Activated T-helper 1 cell treated with Interleukin-2 at 50 U/mL for 16 hours (primary cell): ENCODE measurements at places on chromosomes 13 and 19.
A peak's percentile ranks its signal among the peaks of the same experiment; 100 is the strongest.

GRCh38 chr13:30415430-30416030 lies 6.8 kb upstream of the UBE2L5 start:
- DNase-seq, result no peak

- no peak for DNase-seq
These were observed 33.8 kb upstream of the GARRE1 start for GRCh38 chr19:34220472-34221063.

- no peak for DNase-seq
These were observed 12.2 kb downstream of the SMAD9 start for GRCh38 chr13:36907821-36908220.

GRCh38 chr13:71489041-71489440 lies 378.0 kb downstream of the DACH1 start:
- no peak for DNase-seq

- DNase-seq, result no peak
These were observed 4.3 kb downstream of the SPHK2 start for GRCh38 chr19:48623556-48624066.

DNA sequence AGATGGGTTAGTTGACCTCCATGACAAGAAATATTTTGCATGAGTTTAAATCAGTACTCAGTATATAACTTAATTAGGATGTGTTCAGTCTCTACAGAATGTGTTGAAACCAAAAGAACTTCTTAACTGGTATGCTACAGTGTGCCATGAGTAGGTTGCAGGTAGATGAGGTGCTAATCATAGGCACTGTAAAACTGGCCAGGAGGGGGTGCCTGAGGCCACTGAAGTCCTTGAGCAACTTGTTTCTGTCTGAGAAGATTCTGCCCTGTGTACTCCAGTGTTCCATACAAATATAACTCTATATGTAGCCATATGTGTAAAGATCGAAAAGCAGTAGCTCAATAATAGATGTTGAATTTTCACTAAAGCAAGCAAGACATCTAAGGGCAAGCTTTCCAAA lies 549.2 kb upstream of the KLF12 start:
- no peak for DNase-seq

DNA sequence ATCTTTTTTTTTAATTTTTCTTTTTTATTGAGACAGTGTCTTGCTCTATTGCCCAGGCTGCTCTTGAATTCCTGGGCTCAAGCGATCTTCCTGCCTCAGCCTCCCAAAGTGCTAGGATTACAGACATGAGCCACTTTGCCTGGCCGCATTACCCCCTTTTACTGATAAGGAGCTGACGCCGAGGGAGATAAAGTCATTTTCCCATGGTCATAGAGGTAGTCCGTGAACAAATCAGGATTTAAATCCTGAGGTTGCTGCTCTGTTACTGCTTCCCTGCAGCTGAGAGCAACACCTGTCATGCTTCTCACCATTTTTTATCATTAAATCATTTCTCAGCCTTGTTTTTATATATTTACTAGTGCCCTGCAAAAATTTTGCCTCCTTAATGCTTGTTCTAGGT lies 7.4 kb downstream of the CYSLTR2 start:
- DNase-seq, result no peak

DNA sequence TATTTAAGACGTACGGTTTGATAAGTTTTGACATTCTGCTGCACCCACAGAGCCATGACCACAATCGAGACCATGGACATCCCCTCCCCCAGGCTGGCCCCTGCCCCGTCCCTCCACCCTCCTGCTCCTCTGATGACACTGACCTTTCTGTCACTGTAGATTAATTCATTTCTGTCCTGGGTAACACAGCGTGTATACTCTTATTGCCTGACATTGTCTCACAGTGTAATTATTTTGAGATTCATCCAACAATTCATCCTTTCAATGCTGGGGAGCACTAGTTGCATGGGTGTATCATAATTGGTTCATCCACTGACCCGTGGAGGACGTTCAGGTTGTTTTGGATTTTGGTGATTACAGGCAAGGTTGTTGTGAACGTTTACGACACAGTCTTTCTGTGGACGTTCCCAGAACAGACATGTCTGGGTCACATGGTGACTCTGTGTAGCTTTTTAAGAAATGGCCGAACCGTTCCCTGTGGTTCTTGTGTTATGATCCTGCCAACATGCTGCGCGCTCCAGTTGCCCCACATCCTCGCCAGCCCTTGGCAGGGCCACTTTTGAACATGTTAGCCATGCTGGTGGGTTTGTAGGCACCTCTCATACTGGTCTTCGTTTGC lies 41.9 kb downstream of the C13orf46 start:
- no peak for DNase-seq

GRCh38 chr19:16309643-16310042 lies 15.0 kb upstream of the KLF2 start:
- no peak for DNase-seq

DNA sequence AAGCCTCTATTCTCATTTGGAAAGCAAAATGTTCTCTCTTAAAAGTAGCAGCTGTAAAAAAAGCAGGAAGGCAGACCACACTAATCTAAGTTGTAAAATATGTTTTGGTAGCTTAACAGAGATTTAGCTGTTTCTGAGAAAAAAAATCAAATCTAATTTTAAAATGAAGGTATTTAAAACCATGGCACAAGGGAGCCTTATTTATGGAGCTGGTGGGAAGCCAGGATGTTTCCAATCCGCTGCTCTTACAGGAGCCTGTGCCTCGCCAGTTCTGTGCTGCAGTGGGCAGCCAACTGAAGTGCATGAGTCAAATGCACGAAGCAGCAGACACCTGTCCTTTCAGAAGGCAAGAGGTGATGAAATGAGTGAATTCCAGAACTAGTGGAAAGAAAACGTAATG lies 28.2 kb downstream of the GPC6 start:
- no peak for DNase-seq

GRCh38 chr19:42224940-42225717 lies 5.0 kb downstream of the ZNF526 start:
- no peak for DNase-seq

GRCh38 chr13:78306519-78307206 lies 296.7 kb downstream of the POU4F1 start:
- DNase-seq, result no peak

GRCh38 chr13:70923863-70924752 lies 815.9 kb upstream of the KLHL1 start:
- DNase-seq, result no peak

DNA sequence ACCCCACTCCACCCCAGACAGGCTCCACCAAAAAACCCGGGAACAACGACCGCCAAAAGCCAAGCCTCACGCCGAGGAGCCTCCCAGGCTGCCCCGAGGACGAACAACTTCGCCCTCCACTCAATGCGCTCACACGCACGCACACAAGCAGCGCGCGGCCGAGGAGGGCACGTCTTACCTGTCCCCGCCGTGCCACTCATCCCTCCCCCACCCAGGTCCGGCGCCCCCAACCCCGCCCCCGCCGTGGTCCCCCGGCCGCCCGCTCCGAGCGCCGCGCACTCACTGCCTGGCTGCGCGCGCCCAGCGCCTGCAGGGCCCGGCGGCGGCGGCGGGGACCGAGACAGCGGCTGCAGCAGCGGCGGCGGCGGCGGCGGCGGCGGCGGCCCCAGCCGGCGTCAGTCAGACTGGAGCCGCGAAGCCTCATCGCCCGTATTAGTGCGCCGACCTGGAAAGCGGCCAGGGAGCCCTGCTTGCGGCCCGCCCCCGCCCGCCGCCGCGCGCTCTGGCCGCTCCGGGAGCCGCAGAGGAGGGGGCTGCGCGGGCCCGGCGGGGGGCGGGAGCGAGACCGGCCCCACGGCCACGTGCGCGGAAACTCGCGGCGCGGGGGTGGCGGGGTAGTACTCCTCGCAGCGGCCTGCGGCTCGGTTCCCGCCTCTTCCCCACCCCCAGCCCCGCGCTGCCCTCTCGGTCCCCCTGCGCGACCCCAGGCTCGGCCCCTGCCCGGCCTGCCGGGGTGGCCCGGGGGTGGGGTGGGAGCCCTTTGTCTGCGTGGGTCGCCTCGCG lies at the start of gene SMAD9:
SMAD9 (minus strand) TSS at position 406 of the 783 bp plus-strand sequence. CDS start 40,549 bp downstream, outside the sequence.
- no peak for DNase-seq

DNA sequence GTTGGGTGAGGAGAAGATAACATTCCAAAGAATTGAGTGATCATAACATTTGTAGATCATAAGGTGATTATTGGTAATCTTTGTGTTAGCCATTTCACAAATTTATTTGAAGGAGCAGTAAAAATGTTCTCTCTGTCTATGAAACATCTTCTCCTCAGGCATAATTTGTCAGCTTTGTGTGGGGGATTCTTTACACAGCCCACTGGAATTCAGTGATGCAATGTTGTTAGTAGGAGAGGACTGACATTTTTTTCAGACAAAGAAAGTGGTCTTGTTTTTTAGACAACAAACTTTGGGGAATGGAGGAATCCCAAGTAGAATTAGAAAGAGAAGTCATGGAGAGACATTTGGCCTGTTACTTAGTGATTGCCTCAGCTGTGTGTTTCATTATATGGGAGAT lies 100.3 kb downstream of the ITGBL1 start:
- no peak for DNase-seq

- no peak for DNase-seq
These were observed 69.5 kb downstream of the PTPRS start for GRCh38 chr19:5271145-5271544.

- no peak for DNase-seq
These were observed 42.8 kb downstream of the BICRA start for GRCh38 chr19:47651691-47652090.

DNA sequence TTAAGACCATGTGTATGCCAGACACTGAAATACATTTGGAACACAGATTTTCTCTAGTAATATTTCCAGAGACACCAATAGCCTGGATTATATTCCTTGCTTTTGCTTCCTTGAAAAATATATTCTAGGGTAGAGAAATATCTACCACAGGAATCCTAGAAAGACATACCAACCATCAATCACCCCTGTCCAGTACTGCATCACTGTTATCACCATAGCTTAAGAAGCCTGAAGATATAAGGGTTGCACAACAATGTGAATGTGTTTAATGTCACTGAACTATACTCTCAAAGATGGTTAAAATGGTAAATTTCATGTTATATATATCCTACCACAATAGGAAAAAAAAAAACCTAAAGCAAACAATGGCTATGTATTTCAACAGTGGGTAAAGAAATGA lies 163.6 kb downstream of the DIAPH3 start:
- DNase-seq, result no peak

DNA sequence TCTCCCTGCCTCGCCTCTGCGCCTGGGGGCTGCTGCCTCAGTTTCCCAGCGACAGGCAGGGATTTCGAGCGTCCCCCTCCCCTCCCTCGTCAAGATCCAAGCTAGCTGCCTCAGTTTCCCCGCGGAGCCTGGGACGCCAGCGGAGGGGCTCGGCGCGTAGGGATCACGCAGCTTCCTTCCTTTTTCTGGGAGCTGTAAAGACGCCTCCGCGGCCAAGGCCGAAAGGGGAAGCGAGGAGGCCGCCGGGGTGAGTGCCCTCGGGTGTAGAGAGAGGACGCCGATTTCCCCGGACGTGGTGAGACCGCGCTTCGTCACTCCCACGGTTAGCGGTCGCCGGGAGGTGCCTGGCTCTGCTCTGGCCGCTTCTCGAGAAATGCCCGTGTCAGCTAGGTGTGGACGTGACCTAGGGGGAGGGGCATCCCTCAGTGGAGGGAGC lies 722 bp upstream of the ICAM1 start:
- DNase-seq, result peak; percentile 55

- DNase-seq, result no peak
These were observed 28.5 kb downstream of the FBN3 start for GRCh38 chr19:8120636-8121480.

GRCh38 chr13:114259974-114260373 lies 21.4 kb upstream of the UPF3A start:
- no peak for DNase-seq

GRCh38 chr19:6450166-6450565 lies 9.4 kb downstream of the SLC25A23 start:
- DNase-seq, result no peak

- no peak for DNase-seq
These were observed 12.8 kb upstream of the PEAK3 start for GRCh38 chr19:2294687-2295335.

- no peak for DNase-seq
These were observed 64.9 kb downstream of the EDNRB start for GRCh38 chr13:77853703-77854102.

GRCh38 chr19:1618157-1619093 lies 13.2 kb upstream of the UQCR11 start:
- no peak for DNase-seq

- DNase-seq, result no peak
These were observed 164.3 kb upstream of the PABPC3 start for GRCh38 chr13:24931450-24932251.

DNA sequence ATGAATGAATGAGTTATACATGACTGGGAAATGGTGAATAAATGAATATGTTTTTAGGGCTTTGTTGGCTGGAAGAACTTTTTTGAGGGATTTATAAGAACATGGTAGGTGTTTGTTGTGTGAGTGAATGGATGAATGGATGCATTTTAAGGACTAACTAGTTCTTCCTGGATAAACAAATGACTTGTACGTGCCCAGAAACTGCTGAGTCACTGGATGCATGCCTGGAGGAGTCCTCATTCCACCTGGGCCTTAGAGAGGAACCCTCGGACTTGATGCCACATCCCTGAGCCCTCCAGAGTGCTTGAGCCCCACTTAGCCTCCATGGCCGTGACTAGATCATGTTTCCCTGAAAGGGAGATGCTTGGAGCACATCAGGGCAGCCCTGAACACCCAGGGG lies 153.4 kb downstream of the DPF1 start:
- DNase-seq, result no peak

- no peak for DNase-seq
These were observed 33.6 kb downstream of the ZNF383 start for GRCh38 chr19:37251308-37252229.

GRCh38 chr19:23055946-23056345 lies 53.0 kb upstream of the ZNF728 start:
- DNase-seq, result no peak

- no peak for DNase-seq
These were observed 6.7 kb downstream of the ZNF44 start for GRCh38 chr19:12287958-12288500.

DNA sequence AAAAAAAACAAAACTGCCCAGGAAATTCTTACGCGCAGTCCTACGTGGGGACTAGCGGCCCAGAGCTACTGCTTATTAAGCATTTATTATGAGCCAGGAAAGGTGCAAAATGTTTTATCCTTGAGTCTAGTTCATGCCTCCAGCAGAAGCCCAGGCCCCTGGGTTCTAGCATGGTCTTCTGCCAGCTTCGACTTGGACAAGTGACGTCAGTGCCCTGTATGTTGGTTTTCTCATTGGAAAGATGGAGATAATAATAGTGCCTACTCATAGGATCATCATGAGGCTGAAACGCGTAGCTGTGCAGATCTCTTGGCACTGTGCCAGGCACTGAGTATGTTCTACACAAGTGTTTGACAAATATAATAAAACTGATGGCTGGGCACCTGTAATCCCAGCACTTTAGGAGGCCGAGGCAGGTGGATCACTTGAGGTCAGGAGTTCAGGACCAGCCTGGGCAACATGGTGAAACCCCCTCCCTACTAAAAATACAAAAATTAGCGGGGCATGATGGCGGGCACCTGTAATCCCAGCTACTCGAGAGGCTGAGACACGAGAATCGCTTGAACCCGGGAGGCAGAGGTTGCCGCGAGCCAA lies 12.4 kb upstream of the SULT2B1 start:
- no peak for DNase-seq

GRCh38 chr13:113125506-113126264 lies 3.1 kb downstream of the F10 start:
- no peak for DNase-seq

- no peak for DNase-seq
These were observed 2.1 kb upstream of the BSG start for GRCh38 chr19:570251-570686.
